ENCODE measurements at places on chromosomes 5 and 9.

DNA sequence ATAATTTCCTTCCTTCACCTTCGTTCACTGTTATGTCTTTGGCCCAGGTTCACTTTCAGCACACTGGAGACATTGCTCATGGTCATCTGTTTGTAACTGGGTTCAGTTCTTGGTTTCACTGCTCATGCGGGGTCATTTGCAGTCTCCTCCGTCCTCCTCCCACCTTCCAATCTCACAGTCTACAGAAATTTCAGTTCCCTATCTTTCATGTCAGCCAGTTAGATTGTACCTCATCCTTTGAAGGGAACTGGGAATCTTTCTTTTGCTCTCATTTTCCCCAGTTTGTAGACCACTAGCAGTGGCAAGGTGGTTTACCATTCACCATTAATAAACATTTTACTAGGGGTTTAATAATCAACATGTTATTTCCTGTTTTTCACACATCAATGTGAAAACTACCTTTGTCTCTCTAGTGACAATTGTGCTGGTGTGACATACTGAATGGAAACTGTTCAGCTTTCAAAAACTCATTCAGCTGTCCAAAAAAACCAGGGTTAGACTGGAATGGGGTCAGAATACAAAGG, 100.9 kb upstream of the IL6ST start:
- H3K36me3 ChIP-seq, result no peaks in the 10 kb centered on the region
- peaks cover 14% of the 10 kb centered on the region for H3K4me1 ChIP-seq

DNA sequence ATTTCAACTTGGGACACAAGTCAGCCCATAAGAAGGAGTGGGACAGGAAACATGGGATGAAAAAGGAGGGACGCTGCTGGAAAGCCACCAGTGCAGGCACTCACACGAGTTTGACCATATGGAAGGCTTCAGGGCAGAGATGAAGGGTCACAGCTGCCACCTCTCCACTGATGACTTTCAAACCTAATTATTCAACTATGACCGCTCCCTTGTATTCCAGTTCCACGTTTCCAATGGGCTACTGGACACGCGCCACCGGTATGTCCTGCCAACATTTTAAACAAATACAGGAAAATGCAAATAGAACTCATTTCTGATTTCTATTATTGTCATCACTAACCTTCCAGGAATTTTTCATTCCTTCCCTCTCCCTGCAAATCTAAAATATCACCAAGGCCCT, 134.7 kb downstream of the SLC1A3 start:
- H3K27me3 ChIP-seq, result no peaks in the 10 kb centered on the region
- no peak overlapping the region for H3K27ac ChIP-seq
- no peak for DNase-seq
- no peaks in the 10 kb centered on the region for H3K36me3 ChIP-seq

DNA sequence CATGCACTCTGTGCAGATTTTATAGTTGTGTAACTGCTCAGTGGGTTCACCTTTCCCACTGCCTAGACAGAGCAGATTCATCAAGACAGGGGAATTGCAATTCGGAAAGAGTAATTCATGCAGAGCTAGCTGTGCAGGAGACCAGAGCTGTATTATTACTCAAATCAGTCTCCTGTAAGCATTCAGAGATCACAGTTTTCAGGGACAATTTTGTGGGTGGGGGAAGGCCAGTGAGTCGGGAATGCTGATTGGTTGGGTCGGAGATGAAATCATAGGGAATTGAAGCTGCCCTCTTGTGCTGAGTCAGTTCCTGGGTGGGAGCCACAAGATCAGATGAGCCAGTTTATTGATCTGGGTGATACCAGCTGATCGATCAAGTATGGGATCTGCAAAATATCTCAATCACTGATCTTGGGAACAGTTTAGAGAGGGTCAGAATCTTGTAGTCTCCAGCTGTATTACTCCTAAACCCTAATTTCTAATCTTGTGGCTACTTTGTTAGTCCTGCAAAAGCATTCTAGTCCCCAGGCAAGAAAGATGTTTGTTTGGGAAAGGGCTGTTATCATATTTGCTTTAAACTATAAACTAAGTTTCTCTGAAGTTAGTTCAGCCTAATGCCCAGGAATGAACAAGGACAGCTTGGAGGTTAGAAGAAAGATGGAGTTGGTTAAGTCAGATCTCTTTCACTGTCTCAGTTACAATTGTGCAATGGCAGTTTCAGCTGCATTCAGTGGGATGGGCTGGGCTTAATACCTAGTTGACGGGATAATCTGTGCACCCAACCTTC, 12.7 kb upstream of the SVEP1 start:
- no peak overlapping the region for H3K4me3 ChIP-seq
- H3K27me3 ChIP-seq, result no peaks in the 10 kb centered on the region
- H3K4me1 ChIP-seq, result no peaks in the 10 kb centered on the region
- DNase-seq, result no peak

- H3K36me3 ChIP-seq, result no peaks in the 10 kb centered on the region
- H3K27ac ChIP-seq, result no peak overlapping the region
- H3K4me1 ChIP-seq, result no peaks in the 10 kb centered on the region
- peak; percentile 37 for DNase-seq
- peaks cover 17% of the 10 kb centered on the region for H3K27me3 ChIP-seq
- H3K4me3 ChIP-seq, result no peak overlapping the region
Measured at GRCh38 chr5:42583322-42583721, 160.1 kb downstream of the GHR start.
